ENCODE measurements at places on chromosomes 7 and 10.

DNA sequence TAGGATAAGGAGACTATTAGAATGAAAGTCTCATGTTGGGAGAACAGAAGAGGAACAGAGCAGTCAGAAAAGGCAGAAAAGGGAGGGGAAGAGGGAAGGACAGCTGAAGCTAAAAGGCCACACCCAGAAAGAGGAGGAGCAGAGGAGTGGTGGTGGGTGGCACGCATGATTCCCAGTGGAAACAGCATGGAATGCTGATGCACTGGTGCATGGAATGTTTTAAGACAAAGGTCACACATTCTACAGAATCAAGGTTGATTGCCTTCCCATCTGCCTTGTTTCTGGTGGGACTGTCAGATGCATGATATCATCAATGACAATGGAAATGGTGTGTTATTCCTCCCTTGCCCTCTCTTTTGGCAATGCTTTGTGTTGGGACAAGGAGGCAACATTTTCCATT is 285.4 kb upstream of the MKI67 start:
- DNase-seq: no peak

GRCh38 chr7:11317766-11318165 is 344.1 kb downstream of the PHF14 start:
- no peak for DNase-seq

- no peak for DNase-seq
Measured at GRCh38 chr7:73852500-73852899, 8.5 kb upstream of the TMEM270 start.

DNA sequence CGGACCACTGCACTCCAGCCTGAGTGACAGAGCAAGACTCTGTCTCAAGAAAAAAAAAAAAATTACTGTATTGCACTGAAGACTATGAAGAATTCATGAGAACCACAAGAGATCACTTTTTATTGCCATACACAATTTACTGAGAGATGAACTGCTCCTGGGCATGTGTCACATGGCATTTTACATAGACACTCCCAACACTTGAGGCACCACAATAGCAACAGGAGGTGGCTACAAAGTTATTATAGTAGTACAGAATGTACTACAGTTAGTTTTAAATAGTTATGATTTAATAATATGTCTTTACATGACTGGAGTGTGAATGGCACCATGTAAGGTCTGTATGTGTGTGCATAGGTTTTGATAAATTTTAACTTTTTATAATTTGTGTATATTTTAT is 70.6 kb downstream of the KMT2E start:
- DNase-seq: no peak

DNA sequence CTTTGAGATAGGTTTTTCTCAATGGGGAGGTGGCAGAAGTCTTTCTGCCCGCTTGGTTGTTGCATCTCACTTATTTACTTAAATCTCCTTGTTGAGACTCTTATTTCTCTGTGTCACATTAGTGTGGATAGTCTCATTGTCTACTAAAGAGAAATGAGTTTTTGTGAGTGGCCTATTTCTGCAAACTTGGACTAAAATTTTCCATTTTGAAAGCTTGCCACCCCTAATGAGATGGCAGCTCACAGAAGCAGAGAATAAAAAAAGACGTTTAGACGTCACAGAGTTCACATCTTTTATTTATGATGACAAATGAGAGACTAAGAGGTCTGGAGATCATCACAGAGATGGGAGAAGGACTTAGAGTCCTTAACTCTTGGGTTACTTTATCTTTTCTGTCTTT is 262.7 kb upstream of the PHYHIPL start:
- DNase-seq: no peak

DNA sequence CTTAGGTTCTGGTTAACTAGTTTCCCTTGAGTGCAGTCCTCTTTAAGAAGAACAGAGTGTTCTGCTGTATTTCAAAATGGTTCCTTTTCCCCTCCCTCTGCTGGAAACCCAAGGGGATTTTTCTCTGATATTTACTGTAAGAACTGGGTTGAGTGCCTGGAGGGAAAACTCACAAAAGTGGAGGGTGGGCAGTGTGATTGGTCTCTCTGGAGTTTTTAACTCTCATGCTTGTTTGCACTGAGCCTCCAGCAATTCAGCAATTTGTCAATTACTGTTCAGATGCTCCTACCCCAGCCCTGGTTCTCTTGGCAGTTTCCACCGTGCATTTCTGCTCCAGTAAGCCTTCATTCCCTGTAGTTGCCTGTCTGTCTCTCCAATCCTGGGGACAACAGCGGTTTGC is 273.4 kb upstream of the SORCS1 start:
- no peak for DNase-seq

GRCh38 chr7:29467193-29467926 is 96.3 kb upstream of the PRR15 start:
- DNase-seq: no peak

DNA sequence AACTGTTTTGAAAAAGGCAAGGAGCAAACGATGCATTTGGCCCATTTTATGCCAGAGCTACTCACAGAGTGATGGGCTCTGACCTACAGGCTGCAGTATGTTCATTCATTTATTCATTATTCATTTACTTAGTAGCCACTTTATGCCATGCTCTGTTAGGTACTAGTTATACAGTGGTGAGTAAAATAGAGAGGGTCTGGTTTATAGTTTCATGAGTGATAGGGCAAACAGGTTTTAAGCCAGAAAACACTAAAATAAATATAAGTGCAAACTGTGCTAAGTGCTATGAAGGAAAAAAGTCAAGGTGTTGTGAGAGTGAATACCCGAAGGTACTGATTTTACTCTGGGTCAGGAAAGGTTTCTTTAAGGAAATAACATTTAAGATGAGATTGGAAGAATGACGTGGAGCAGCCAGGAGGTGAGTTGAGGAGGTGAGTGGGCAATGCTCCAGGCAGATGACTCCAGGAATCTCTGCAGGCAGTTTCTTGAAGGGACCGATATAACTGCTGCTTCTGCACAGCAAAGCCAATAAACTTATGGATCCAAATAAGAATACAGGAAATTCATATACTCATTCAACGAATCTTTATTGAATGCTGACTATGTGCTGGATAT is 56.9 kb upstream of the FAM133B start:
- no peak for DNase-seq

- no peak for DNase-seq
Measured at GRCh38 chr10:90378524-90379076, 479.2 kb downstream of the HTR7 start.

GRCh38 chr7:31775556-31775955 is 88.5 kb downstream of the PPP1R17 start:
- peak; percentile 68 for DNase-seq

- DNase-seq: no peak
Measured at GRCh38 chr7:151207804-151208203, 2.5 kb downstream of the H2BK1 start.

GRCh38 chr7:140478246-140479061 is 851 bp downstream of the MKRN1 start:
- no peak for DNase-seq

DNA sequence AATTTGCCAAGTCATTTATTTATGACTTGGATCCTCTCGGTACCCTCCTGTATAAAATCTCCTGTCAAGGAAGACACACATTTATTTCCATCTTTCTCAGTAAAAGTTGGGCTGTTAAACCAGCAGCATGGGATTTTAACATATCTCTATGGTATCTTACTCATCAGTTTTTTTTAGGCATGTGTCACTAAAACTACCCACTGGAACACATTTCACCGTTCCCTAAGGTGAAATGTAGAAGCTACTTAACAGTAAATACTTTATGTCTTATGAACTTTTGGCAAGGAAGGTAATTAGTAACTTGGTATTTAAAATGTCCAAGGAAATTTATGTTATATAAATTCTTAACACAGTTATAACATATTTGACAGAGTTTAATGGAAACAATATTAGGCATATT is 152.5 kb upstream of the HDAC9 start:
- no peak for DNase-seq

DNA sequence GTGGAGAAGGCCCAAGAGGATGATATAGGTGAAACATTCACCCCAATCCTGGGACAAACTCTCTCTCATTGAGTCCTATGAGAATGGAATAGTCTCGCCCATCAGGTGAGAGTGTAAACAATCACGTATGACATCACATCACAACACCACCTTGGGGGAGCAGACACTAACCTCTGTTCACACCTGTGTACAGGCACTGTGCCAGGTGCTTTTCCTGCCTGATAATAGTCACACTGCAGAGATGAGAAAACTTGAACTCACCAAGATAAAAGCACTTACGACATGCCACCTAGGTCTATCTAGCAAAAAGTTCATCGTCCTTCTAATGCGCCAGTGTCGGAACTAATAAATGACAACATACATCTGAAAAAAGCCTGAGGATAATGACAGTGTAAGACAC is 187.8 kb downstream of the FAM107B start:
- no peak for DNase-seq

DNA sequence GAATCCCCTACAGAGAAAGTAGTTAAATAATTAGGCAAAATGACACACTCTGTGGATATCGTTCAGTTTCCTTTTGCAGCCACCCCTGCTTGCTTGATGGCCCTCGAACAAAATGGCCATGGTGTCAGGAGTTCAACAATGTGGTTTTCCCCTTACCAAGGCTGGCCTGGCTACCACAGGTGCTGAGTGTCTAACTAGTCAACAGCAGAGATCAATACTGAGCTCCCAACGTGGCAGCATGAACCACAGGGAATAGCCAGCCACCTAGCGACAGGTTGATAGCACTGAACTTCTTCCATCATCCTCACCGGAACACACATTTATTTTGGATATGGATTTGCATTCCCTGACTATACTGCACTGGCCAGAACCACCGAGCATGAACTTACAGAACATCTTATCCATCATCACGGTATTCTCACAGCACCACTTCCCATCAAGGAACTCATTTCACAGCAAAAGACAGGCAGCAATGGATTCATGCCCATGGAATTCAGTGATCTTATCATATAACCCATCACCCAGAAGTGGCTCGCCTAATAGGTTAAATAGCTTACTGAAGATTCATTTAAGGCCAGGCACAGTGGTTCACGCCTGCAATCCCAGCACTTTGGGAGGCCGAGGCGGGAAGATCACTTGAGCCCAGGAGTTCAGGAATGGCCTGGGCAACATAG is 6.3 kb downstream of the C10orf67 start:
- DNase-seq: no peak

GRCh38 chr10:22427890-22428571 is 82.7 kb downstream of the SPAG6 start:
- DNase-seq: peak; percentile 28

DNA sequence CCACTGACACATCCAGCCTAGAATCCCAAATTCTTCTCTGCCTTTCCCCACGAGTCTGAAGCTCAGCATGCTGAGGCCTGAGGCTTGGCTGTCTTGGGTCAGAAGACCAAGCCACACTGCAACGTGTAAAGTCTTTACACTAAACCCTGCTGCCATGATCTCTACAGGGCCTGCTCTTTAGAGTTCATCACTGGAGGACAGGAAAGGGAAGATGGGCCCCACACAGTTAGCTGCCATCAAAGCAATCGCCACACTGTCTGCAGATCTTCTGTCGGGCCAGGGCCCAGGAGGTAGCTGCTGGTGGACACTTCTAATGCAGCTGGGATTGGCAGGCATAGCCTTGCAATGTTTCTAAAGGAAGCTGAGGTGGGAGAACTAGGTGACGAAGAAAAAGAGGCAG is 8.4 kb upstream of the TECTB start:
- no peak for DNase-seq

DNA sequence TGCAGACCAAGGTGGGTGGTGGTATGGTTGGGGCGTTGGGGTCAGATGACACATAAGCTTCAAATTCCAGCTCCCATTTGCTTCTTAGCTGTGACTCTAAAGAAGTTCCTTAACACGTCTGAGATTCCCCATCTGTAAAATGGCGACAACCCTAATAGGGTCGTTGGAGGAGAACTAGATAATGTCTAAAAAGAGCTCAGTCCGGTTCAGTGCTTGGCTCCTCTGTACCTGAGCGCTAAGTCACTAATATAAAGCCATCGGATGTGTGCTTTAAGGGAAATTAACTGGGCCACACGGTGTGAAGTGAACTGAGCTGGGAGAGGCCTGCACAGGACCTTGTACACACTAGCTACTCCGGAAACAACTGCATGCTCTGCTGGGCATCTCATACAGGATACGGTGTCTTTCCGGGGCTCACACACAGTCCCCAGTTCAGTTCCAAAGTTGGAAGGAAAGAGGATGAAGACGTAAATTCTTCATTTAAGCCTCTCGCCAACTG is 476 bp upstream of the ZFYVE27 start:
- no peak for DNase-seq

- no peak for DNase-seq
Measured at GRCh38 chr10:661597-662222, 27.8 kb downstream of the DIP2C start.

DNA sequence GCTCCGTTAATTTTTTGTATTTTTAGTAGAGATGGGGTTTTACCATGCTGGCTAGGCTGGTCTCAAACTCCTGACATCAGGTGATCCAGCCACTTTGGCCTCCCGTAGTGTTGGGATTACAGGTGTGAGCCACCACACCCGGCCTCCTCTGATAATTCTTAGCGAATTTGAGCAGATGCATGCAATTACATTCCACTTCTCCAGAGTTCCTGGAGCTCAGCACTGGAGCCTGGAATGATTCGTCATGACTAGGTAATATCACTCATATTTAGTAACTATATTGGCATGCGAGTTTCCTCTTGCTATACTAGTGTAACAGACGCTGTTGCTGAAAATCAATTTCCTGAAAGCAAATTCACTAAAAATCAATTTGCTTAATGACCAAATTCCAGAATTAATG is 86.8 kb downstream of the MKX start:
- DNase-seq: no peak

GRCh38 chr7:28626624-28627262 is 214.4 kb downstream of the CREB5 start:
- no peak for DNase-seq

All from NCI-H510A (cell line).